Stomach (tissue), 19 donors: ENCODE measurements at places on chromosomes 5 and 9. TPM values are rescaled to one million over a fixed set of nuclear protein-coding genes. Genes with fewer than 3 reads are reported as not detected.

Gene PCDHB6
- not detected for total RNA-seq

Gene MCC
- 35.1 TPM for total RNA-seq

Gene ZNF608
- 27.2 TPM for total RNA-seq

DNA sequence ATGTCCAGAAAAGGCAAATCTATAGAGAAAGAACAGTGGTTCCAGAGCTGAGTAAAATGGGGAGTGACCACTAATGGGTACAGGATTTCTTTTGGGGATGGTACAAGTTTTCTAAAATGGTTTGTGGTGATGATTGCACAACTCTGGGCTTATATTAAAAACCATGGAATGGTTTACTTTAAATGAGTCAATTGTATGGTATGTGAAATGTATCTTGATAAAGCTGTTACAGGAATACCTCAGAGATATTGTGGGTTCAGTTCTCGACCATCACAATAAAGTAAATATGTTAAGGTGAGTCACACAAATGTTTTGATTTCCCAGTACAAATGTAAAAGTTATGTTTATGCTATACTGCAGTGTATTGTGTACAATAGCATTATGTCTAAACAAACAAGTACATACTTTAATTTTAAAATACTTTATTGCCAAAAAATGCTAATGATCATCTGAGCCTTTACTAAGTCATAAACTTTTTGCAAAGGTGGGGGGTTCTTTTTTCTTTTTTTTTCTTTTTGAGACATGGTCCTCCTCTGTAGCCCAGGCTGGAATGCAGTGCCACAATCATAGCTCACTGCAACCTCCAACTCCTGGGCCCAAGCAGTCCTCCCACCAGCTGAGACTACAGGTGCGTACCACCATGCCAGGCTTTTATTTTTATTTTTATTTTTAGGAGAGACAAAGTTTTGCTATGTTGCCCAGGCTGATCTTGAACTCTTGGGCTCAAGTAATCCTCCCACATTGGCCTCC lies 65.9 kb downstream of the SHOC1 start:
- peak overlapping the region; percentile 16 for H3K27ac ChIP-seq
- H3K4me1 ChIP-seq = peaks cover 10% of the 10 kb centered on the region
- no peaks in the 10 kb centered on the region for H3K36me3 ChIP-seq
